ENCODE measurements at places on chromosomes 16 and 17.

DNA sequence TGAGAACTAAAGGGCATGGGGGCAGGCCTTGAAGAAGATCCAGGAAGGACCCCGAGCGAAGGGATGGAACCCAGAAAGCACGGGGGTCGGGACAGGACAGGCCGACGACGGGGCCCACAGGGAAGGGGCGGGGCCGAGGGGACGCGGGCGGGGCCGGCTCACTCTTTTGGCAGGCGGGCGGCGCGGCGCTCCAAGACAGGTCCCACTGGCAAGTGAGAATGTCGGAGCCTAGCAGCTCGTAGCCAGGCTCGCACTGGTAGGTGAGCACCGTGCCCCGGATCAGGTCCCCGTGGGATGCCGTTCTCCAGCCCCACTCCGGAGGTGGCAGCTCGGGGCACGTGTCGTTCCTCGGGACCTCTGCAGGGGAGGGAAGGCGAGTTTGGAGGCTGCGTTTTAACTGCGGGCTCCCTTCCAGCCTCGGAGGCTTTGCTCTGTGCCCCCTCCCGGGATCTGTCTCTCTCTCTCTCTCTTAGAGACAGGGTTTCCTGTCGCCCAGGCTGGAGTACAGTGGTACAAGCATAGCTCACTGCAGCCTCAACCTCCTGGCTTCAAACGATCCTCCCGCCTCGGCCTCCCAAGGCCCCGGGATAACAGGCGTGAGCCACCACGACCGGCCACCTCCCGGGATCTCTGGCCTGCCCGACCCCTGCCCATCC, 13.7 kb upstream of the CDIPT start:
- no peak for DNase-seq

DNA sequence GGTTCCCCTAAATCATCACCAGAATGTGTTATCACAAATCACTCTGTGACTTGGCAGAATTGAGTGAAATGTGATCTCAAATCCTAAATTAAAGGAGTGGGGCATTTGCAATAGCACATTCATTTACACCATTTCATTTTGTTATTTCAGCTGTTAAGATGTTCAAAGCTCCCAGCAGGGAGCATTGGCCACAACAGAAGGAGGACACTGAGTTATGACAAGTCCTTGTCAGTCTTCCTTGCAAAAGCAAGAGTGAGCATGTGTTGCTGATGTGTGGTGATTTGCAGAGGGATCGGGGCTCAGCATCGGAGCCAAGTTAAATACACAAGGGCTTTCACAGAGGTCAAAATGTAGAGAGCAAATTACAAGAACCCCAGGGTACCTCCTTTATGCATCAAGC, 372.2 kb upstream of the CDH5 start:
- no peak for DNase-seq

- DNase-seq: no peak
These were observed 7.2 kb upstream of the CCL8 start for GRCh38 chr17:34312080-34312479.

DNA sequence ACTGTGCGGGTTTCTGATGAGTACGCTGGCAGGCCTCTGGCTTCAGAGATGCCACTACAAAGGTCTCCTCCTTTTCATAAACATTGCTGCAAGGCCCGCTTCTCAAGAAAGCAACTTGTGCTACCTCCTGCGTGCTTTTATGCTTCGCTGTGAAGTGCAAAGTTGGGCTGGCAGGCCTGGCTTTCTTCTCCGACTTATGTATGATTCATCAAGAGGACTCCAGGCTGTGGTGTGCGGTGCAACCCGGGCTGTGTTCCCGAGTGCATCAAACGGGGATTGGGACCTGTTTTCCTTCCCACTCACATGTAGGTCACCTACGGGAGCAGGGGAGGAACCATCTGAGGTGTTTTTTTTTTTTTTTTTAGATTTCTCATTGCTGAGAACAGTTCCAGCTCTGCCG, 534.1 kb downstream of the WWOX start:
- DNase-seq: no peak

DNA sequence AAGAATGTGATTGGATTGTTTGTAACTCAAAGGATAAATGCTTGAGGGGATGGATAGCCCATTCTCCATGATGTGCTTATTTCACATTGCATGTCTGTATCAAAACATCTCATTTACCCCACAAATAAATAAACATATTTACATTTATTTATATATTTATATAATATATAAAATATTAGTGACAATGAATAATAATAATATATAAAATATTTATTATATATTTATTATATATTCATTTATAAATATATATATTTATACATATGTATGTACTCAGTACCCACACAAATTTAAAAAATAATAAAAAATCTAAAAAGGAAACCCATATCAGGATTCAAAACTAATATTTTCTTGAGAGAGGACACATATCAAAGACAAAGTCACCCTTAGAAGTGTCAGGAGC, 429.9 kb downstream of the KCNJ2 start:
- DNase-seq: no peak

DNA sequence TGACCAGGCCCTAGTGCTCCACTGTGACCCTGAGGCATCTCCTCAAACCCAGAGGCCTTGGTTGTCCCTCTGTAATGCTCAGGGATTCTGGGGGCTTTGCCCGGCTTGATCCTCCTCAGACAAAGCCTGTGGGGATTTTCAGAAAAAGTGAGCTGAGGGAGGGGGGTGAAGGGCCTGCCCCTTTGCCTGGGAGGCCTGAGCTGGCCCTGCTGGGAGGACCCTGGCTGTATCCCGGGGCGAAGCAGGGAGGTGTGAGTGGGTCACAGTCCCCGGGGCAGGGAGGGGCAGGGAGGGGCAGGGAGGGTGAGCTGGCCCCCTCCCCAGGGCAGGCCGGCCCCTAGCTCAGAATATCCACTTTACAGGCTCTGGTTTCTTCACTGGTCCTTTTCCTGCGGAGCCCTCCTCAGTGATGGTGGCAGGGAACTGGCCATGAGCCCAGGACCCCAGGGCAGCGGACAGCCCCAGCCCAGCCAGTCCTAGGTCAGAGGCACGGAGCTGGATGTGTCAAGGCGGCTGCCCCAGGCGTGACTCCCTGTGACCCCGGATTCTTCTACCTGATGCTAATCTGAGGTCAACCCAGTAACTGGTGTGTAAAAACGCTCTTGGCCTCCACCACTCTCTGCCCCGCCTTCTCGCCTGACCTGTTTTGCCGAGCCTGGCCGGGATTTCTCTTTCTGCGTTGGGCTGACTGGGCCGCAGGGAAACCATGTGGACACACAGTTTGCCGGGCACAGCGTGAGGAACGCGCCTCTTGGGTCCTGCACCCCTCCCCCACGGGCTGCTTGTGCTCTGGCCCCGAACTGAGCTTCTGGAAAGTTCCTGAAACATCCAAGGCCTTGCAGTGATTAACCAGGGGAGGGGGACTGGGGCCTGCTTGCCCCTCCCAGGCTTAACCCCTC, 5.8 kb upstream of the FASN start:
- DNase-seq: no peak

- no peak for DNase-seq
These were observed at the start of gene UBALD1 for GRCh38 chr16:4614571-4615383. TSS of gene UBALD1 (minus strand) at chr16:4614888. CDS start at chr16:4614797, 91 bp downstream.

GRCh38 chr17:70636517-70637133, 467.3 kb downstream of the KCNJ2 start:
- DNase-seq: no peak

DNA sequence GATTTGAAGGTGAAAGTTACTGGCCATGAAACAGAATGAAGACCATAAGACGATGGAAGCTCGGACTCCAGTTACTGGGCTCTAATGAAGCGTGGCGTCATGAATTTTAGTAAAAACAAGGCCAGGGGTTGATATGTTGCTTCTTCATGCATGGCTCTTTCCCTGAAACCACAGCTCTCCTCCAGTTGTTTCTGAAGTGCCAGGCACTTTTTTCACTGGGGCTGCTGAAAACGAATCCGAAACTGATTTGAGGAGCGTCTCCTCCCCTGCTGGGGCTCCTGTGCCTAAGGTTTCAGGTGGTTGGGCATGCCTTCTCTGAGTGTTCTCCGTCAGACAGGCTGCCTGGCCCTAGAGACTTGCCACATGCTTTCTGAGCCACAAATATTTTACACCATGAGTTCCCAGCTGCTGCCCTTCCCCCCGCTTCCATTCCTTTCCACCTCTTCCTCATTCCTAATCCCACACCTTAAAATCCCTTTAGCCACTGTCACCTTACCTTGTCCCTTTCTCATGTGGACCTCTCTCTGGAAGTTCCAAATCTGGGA, 3.7 kb upstream of the MYL4 start:
- peak; percentile 82 for DNase-seq

GRCh38 chr16:66220702-66221101, 145.8 kb upstream of the CDH5 start:
- no peak for DNase-seq

- no peak for DNase-seq
These were observed 5.3 kb upstream of the CAVIN1 start for GRCh38 chr17:42428141-42428944.

DNA sequence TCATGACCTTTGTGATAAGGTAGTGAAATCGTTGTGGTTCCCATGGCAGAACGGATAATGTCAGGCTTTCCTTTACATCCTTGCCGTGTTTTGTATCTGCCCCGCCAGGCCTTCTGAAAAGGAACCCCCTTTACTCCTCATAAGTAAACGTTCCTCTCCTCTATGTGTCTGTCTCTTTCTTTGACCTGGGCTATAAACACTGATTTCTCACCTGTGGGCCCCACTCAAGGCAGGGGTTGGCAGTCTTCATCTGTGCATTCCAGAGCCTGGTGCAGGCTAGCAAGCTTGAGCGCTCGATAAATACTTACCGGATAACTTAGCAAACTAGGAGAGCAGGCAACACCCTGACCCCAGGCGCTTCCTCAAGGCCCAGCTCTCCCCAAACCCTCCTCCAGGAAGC, 7.3 kb upstream of the HAP1 start:
- no peak for DNase-seq

GRCh38 chr17:78130090-78130436, 508 bp upstream of the TMC8 start:
- DNase-seq: no peak

DNA sequence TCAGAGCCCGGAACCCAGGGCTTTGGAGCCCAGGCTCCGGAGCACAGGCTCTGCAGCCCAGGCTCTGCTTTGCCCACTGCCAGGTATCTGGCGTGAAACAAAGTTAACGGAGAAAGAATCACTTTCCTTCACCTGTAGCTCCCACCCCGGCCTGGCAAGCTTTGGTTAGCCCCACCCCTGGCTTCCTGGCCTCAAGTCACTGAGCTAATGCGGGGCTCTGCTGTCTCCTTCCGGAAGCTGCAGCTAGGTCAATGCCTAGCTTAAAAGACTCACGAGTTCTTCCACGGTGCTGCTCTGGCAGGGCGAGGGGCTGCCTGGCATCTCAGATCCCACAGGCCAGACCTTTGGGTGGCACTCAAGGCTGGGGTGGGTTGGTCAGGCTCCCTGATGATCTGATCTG, 21.1 kb upstream of the SPPL2C start:
- no peak for DNase-seq

DNA sequence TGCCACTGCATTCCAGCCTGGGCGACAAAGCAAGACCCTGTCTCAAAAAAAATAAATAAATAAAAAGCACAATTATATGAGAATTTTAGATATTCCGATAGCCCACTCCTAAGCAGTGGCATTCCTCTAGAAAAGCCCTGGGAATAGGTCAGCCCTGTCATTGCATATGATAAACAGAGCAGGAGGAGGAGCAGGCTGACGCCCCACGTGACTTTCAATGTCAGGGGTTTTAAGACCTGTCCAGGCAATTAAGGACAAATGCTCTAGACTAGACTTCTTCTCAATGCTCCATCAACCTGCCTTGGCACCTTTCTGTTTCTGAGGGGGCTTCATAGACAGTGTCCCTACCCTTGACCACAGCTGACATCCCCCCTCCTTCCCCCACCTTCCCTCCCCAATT, 7.5 kb downstream of the TOM1L2 start:
- no peak for DNase-seq

DNA sequence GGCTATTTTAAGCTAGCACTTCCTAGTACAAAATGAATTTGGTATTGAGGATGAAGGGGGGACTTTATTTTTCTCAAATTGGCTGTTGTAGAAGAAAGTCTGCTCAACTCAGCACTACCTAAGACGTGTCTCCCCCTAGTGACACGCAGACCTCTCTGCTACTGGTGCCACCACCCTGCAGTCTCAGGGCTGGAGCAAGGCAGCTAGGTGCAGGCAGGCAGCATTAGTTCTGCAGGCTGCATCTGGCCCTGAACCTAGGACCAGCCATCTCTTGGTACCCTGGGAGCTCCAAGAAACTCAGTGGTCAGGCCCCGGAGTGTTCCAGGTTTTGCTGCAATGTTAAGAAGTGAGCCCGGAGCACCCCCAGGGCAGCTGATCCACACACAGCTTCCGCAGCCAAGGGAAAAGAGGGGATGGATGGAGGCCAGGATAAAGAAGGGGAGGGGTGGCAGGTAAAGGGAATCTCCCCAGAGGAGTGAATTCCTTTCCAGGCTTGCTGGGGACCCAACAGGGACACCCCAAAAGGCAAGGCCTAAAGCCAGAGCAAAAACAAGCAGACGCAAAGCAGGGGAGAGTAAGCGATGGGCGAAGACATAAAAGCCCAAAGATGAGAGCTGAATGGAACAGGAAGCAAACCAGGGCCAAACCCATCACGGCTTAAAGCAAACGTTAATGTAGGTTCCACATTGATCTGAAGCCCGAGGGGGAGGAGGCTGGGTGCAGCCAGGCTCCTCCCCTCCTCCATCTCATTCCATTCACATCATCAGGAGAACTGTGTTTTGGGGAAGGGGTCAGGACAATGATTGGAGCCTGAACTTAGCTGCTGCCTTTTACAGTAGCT, 200.5 kb downstream of the ZFHX3 start:
- DNase-seq: no peak

GRCh38 chr16:10949424-10949970, 5.1 kb downstream of the CLEC16A start:
- no peak for DNase-seq

GRCh38 chr17:2335726-2336214, 487 bp downstream of the TSR1 start:
- no peak for DNase-seq

DNA sequence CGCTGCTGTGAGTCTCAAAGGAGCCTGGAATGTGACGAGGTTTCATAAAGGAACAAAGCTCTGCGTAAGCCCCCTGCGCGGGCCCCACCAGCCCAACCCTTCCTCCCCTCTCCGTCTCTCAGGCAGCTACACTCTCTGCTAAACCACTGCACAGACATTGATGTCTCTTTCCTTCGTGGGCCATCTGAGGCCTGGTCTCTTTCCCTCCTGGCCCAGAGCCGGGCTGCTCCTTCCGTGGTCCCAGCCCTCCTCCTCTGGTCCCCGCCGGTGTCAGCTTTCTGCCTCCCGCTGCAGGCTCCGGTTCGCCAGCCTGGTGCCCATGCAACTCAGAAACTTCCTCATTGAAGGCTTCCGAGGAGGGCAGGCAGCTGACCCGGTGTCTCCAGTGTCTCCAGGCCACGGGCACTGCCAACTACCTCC, 7.4 kb downstream of the SCARF1 start:
- no peak for DNase-seq

GRCh38 chr17:6651919-6652452, 424 bp downstream of the C17orf100 start:
- peak; percentile 87 for DNase-seq

Measured in vagina (tissue), 2 donors.